ENCODE measurements at places on chromosomes 12 and 14. TPM values are rescaled to one million over a fixed set of nuclear protein-coding genes. Genes with fewer than 3 reads are reported as not detected.

SNX6 gene
- total RNA-seq: 136 TPM

C12orf54 gene
- not detected for total RNA-seq

NTF3 gene
- total RNA-seq: not detected

PHLDA1 gene
- total RNA-seq: 0.98 TPM

SFSWAP gene
- 27.5 TPM for total RNA-seq

SERPINA5 gene
- total RNA-seq: not detected

Data from placental epithelial cell (primary cell).